ENCODE measurements at places on chromosomes 5 and 9. TPM values are rescaled to one million over a fixed set of nuclear protein-coding genes. Genes with fewer than 3 reads are reported as not detected.

GRCh38 chr5:67021521-67021920 is 175.1 kb downstream of the CD180 start:
- H3K27me3 ChIP-seq: no peaks in the 10 kb centered on the region
- H3K4me3 ChIP-seq: no peak overlapping the region
- H3K27ac ChIP-seq: no peak overlapping the region

- H3K36me3 ChIP-seq: no peaks in the 10 kb centered on the region
- H3K4me3 ChIP-seq: no peak overlapping the region
- H3K4me1 ChIP-seq: no peaks in the 10 kb centered on the region
- H3K27me3 ChIP-seq: no peaks in the 10 kb centered on the region
These were observed 176.7 kb downstream of the NTRK2 start for GRCh38 chr9:84845956-84846900.

DNA sequence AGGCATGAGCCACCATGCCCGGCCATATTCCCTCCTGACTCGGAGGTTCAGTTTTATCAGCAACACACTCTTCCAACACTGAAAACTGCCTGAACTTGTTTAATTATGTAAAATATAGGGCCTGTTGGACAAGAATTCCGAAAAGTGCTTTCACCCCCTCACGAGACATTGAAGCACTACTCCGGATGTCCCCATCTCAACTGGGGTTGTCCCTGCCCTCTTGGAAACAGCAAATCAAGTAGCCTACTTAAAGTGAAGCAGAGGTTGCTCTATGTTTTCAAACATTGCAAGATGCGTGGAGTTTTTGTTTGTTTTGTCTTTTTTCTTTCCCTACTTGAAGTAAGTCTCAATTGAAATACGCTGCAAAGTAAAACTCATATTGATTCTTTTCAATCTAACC is 7.6 kb downstream of the PTGER4 start:
- H3K27ac ChIP-seq: peak overlapping the region; percentile 66
- peaks cover 75% of the 10 kb centered on the region for H3K4me1 ChIP-seq
- no peaks in the 10 kb centered on the region for H3K27me3 ChIP-seq
- DNase-seq: peak; percentile 53
- peak overlapping the region; percentile 100 for H3K4me3 ChIP-seq
- peaks cover 34% of the 10 kb centered on the region for H3K36me3 ChIP-seq

DNA sequence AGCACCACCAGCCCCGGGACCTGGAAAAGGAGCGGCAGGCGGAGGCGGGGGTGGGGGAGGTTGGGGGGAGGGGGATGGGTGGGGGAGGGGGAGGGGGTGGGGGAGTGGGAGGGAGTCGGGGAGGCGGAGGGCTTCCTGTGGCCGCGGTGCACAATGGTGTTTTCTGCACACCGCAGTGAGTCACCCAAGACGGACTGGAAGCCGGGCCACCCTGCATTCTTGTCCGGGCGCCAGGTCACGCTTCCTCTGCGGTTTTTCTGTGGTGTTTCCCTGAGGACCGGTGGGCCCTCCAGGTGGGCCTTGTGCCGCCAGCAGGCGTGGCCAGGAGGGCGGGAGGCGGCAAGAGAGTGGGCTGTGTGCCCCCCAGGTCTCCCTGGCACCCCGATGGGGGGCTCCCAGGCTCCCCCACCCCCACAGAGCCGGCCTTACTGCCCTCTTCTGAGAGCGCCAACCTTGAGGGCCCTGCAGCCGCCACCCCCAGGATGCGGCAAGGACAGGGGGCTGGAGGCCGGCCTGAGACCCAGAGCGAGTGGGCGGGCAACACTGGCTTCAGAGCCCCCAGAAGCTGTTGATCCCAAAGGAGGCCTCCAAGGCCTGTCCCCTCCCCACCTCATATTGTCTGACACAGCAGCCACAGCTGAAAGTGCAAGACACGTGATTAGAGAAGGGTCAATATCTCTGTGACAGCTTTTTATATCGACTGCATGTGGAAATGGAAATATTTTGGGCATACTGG is 11.1 kb downstream of the EXD3 start:
- H3K36me3 ChIP-seq: no peaks in the 10 kb centered on the region
- H3K4me1 ChIP-seq: peaks cover 24% of the 10 kb centered on the region
- peak; percentile 57 for DNase-seq
- H3K27ac ChIP-seq: no peak overlapping the region
- no peak overlapping the region for H3K4me3 ChIP-seq
- no peaks in the 10 kb centered on the region for H3K27me3 ChIP-seq

FGF10 gene
- total RNA-seq: not detected

PCDHGC5 gene
- total RNA-seq: not detected

ELOVL7 gene
- 2.8 TPM for total RNA-seq

FOXD4L4 gene
- not detected for total RNA-seq
